ENCODE measurements at places on chromosomes 12 and 14.

- no peak for DNase-seq
Measured at GRCh38 chr12:19307451-19307850, 131.8 kb upstream of the AEBP2 start.

DNA sequence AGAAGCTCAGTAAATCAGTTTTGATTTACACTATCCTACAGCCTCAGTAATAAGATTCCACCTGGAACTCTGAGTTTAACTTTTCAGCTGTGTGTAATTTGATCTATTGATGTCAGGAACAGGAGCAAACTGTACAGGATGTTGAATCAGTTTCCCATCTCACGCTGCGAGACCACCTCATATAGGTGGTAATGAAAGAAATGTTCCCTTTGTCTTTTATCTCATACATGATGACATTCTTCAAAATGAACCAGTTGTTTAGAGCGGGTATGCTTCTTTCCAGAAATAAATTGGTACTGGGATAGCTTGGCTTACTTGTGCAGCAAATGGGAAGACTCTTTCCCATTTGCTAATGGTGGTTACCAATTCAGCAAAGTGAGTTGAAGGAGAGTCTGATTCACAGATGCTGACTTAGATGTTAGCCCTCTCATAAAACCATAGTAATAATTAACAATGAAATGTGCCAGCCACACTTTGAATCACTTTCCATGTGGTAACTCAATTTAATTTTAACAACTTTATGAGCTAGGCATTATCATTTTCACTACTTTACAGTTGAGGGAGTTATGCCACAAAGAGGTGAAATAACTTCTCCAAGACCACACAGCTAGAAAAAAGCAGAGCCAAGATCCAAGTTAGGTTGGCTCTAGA, 251.5 kb downstream of the PAWR start:
- no peak for DNase-seq

DNA sequence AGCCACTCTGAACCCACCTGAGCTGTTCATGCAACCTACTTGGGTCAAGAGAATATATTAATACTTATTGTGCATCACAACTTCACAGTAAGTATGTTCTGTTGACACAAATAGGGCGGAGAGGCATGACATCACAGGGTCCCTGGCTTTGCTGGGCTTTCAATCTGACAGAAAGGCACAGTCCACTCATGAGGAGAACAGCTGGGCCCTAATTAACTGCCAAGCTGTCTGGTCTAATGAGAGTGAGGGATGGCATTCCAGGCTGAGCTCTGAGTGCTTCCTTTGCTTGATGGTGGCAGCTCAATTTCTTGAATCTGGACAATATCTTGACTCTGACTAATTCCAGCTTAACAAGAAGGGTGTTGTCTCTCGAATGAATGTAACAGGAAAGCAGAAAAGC, 2.0 kb downstream of the EFCAB11 start:
- DNase-seq: no peak

GRCh38 chr12:86257134-86257533, 943 bp upstream of the MGAT4C start:
- DNase-seq: no peak

GRCh38 chr14:42428996-42429395, 822.3 kb downstream of the LRFN5 start:
- no peak for DNase-seq

DNA sequence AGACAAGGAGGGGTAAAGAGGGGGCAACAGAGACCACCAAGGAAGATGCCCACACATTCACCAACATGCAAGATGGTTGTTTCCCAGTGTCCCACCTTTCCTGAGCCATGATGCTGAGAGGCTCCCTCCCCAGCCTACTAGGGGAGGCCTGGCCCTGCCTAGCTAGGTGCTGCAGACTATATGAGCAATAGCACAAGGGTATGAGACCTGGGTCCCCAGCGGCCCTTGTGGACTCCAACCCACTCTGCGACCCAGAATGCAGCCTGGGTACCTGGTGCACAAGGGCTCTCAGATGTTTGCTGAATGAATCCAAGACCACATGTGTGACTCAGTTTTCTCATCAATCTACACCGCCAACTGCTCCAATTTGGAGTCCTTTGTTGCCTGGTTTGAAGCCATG, 13.9 kb downstream of the TGFB3 start:
- no peak for DNase-seq

GRCh38 chr12:25690996-25691864, 138.1 kb upstream of the LMNTD1 start:
- no peak for DNase-seq

DNA sequence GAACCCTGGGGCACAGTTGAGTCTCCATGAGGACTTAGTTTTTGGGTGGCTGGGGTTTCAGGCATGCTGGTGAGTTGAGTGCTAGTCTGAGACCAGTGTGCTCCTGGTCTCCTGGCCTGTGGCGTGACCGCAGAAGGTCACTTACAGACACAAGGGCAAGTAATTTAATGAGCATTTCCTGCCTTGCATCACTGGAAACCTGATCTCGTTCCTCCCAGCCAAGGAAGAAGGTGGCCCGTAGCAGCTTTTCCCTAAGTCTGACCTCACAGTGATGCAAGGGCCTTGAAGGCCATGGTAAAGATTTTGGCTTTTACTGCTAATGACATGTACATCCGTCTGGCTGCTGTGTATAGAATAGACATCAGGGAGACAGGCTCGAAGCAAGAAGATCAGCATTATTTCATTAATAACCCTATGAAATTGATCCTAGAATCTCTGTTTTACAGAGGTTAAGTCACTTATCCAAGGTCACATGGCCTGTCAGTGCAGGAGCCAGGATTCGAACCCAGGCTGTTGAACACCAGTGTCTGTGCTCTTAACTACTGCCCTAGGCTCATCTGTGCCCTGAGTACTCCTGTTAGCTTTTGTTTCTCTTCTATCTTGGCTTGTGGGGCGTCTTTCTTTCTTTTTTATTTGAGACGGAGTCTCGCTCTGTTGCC, 4.6 kb downstream of the TMEM120B start:
- DNase-seq: no peak

- DNase-seq: no peak
Measured at GRCh38 chr12:72297666-72298065, 25.5 kb downstream of the TRHDE start.

DNA sequence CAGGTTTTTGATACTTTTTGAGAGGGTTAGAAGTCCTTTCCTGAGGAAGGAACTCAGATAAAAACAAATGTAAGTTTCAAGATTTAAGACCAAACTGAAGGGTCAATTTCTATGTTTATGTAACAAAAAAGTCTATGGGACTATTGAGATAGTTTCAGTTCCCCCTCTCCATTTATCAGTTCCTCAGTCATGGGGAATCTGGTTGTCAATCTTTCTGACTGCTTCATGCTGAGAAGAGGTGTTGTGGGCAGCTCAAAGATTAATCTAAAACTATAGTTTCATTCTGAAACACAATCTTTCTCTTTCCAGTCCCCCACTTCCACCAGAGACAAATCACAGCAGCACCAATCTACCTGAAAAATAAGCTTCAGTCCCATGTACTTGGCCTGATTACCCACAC, 93.7 kb downstream of the KCNMB4 start:
- no peak for DNase-seq

GRCh38 chr14:39957290-39957689, 525.1 kb upstream of the FBXO33 start:
- DNase-seq: no peak

DNA sequence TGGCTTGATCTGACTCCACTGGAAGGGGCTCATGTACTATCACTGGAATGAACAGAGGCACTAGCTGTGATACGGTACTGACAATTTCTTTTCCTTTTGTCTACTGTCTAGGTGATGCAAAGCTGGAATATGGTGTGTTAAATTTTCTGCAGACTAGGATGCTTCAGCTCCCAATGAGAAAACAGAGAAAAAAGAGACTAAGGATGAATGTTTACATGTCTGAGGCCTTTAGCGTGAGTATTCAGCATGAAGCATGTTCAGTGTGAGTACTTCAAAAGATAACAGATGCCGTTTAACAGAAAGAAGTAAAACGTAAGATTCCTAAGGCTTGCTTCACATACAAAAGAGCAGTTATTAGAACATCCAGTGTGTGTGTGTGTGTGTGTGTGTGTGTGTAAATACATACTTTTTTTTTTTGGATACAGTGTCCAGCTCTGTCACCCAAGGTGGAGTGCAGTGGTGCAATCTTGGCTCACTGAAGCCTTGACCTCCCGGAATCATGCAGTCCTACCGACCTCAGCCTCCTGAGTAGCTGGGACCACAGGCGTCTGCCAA, 92.3 kb upstream of the FERMT2 start:
- no peak for DNase-seq

- DNase-seq: no peak
Measured at GRCh38 chr14:77203611-77204458, 22.2 kb downstream of the TMEM63C start.

- no peak for DNase-seq
Measured at GRCh38 chr12:2668816-2669215, 126.0 kb upstream of the FKBP4 start.

- DNase-seq: no peak
Measured at GRCh38 chr12:46998811-46999368, 80.5 kb upstream of the PCED1B start.

GRCh38 chr14:75428230-75429104, 645 bp downstream of the JDP2 start:
- DNase-seq: peak; percentile 25

DNA sequence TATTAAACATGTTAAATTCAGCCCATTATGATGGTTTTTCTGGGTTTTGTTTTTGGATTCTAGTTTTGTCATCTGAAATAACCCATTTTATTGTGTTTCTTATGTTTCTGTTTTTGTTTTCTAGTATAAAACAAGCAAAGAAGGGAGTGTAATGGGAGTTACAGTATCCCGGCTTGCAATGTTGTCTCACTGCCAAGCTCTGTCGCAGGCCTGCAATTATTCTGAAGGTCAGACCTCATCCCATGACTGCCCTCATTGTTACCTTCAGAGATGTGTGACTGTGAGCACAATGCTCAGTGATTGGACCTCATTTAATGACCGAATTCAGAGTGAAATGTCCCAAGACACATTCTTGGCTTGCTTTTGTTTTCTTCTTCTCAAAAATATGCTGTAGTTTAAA, 73.0 kb upstream of the ATF1 start:
- DNase-seq: no peak

GRCh38 chr12:26396402-26396801, 201.0 kb downstream of the SSPN start:
- DNase-seq: no peak

DNA sequence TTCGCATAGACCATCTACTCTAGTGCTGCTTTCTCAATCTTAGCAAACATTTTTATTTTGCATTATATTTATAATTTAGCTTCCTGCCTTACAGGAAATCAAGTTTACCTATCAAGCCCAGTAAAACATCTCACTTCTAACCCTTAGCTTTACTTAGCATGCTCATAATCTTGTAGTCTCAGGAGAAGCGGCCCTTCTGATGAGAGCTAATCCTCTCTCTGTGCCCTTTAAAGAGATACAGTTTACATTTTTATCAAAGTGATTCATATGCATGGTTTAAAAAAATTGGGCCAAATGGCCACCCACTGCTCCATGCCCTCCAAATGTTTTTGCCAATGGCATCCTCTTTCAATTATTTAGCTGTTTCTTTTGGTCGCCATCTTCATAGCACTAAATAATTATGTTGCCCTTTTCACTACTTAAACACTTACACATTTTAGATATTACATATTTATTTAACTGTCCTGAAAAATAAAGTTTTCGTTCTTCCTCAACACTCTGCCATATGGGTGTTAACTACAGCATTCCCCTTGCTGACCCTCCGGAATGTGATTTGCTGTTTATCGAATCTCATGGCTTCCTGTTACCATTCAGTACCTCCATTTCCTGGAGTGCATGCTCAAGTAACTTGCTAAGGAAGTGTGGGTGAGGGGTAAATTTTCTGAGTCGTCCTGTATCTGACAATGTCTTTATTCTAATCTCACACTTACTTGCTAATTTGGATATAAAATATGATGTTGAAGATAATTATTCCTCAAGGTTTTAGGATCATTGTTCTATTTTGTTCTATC, 29.3 kb downstream of the YLPM1 start:
- DNase-seq: no peak

DNA sequence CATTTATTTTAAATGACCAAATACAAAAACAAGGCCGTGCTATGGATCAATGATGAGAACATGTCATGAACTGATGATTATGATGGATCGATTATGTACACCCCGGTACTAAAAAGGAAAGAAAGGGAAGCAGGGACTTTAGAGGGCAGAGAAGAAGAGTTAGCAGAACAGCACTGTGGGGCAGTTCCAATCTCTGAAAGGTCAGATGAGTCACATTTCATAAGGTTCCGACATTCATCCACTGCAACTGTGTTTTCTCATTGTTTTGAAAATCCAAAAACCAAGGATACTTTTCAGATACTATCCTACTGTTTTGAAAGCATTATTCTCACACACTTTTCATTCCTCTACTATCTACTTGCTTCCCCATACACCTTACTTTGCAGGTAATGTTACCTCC, 169.3 kb downstream of the STXBP6 start:
- DNase-seq: no peak

GRCh38 chr14:26709019-26709418, 111.2 kb upstream of the NOVA1 start:
- DNase-seq: no peak

DNA sequence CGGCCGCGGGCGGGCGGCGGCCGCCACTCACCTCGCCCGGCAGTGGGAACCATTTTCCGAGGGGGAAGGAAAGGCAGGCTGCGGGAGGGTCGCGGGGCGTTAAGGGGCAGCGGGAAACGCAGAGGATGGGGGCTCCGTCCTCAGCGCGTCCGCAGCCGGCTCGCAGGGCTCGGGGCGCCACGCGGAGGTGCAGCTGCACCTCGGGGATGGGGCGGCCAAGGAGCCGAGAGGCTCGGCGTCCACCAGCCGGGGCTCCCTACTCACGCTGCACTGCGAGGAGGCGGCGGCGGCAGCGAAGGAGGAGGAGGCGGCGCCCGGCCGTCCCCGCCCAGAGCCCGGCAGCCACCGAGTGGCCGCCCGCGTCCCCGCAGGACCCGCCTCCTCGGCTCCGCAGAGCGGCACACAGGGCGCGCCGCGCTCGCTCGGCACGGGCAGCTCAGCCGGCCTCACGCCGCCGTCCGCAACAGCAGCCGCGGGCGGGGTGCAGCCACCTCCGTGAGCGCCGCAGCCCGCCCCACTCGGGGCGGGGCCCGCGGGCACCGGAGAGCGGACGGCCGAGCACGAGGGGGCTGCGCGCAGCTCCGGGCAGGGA, at the start of gene ATP2B1:
ATP2B1 (minus strand) TSS at position 274 of the 592 bp plus-strand sequence. CDS start 52,952 bp downstream, outside the sequence.
- peak; percentile 85 for DNase-seq

GRCh38 chr14:105207996-105208737, 27.1 kb upstream of the NUDT14 start:
- no peak for DNase-seq

- no peak for DNase-seq
Measured at GRCh38 chr14:20798318-20798717, 4.3 kb downstream of the RNASE1 start.

- peak; percentile 82 for DNase-seq
Measured at GRCh38 chr12:10190558-10191388, 11.9 kb downstream of the TMEM52B start.

- no peak for DNase-seq
Measured at GRCh38 chr12:6080149-6081045, 44.1 kb downstream of the VWF start.
